ENCODE measurements at places on chromosomes 2 and 18. TPM values are rescaled to one million over a fixed set of nuclear protein-coding genes. Genes with fewer than 3 reads are reported as not detected.
A peak's percentile ranks its signal among the peaks of the same experiment; 100 is the strongest.

DNA sequence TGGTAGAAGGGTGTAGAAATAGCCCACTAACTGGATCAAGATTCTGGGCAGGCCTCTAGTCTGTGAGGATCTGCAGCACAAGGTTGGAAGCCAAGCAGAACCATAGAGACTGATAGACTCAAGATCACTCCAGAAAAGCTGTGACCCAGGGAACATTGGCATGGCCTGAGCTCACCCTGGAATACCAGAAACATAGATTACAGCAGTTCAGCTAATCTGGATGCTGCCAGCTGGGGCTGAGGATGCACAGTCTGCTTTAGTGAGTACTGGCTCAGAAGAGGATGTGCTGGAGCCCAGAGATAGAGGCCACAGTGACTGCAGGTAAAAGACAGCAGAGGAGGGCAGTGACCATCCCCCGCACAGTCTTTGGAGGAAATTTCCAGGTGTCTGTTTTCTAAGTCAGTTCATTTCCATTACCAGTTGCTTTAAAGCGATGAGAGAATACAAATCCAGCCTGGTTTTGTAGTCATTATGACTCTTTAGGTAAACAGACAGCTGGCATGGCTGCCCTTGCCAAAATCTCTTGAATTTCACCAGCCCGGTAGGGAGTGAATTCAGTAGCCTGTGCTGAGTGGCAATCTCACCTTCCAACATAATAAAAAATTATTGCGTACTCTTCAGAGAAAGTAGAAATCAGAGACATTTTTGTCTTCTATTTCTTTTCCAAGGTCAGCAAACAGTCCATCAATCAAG is 119.2 kb downstream of the ANTXR1 start:
- no peak for DNase-seq
- peak overlapping the region; percentile 40 for H3K27ac ChIP-seq
- peaks cover 31% of the 10 kb centered on the region for H3K4me1 ChIP-seq
- H3K36me3 ChIP-seq: peaks cover 10% of the 10 kb centered on the region
- no peaks in the 10 kb centered on the region for H3K27me3 ChIP-seq

DNA sequence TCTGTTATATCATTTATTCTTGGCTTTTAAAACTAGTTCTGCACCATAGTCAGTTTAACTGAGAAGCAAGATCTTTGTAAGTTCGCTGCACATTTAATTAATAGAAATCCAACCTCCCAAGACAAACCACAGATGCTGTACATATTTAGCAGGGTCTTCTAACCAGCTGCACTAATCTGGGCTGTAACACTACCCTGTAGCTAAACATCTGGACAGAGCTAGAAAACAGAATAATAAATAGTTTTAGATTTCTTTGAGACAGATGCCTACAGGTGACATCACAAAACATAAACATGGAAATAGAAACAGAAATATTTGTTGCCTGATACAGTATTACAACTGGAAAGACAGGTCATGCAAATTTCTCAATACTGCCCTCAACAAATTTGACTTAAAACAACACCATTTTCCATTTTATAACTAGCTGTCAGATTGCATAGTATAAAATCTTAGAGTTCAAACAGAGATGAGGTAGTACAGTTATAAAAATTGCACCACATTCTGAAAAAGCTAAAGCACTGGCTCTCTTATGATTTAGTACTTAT is 315.1 kb downstream of the NR4A2 start:
- no peak overlapping the region for H3K27ac ChIP-seq
- no peak for DNase-seq
- no peaks in the 10 kb centered on the region for H3K27me3 ChIP-seq
- no peaks in the 10 kb centered on the region for H3K4me1 ChIP-seq
- no peaks in the 10 kb centered on the region for H3K36me3 ChIP-seq
- H3K4me3 ChIP-seq: no peak overlapping the region

DNA sequence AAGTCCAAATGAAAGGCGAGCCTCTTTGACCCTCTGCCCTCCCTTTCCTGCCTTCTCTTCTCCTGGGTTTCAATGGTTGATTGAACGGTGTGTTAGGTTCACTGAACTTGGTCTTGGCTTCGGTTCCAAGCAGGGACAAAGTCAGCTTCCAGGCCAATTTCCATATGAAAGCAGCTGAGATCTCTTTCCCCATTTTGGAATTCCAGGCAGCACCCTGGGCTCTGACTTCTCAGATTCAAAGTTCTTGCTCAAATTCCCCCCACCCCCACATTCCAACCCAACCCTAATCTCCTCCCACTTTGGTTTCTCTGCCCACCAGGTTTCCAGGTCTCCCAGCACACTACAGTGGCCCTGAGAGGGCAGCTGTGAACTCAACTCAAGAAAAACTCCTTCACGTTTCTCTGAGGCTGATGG is 231.0 kb downstream of the INSIG2 start:
- DNase-seq: no peak
- no peaks in the 10 kb centered on the region for H3K27me3 ChIP-seq
- peaks cover 3% of the 10 kb centered on the region for H3K4me1 ChIP-seq
- no peak overlapping the region for H3K4me3 ChIP-seq
- H3K27ac ChIP-seq: no peak overlapping the region
- H3K36me3 ChIP-seq: no peaks in the 10 kb centered on the region

DNA sequence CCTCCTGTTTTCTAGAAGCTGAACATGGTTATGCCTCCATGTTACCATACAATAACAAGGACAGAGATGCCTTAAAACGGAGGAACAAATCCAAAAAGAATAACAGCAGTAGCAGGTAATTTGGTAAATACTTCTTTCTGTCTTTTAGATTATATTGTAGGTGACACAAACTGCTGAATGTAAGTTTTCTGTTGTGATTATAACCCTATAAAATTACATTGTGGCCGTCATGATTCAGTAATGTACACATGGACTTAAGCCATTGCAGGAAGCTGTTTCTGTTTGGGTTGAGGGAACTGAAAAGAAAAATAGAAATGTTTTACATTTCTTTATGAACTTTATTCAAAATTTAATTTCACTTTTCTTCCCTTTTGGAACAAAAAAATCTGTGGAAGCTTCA is 1.2 kb downstream of the MXD1 start:
- H3K27ac ChIP-seq: peak overlapping the region; percentile 98
- no peak for DNase-seq
- peaks cover under 1% of the 10 kb centered on the region for H3K36me3 ChIP-seq
- peaks cover 50% of the 10 kb centered on the region for H3K4me1 ChIP-seq
- H3K27me3 ChIP-seq: no peaks in the 10 kb centered on the region

- H3K27ac ChIP-seq: peak overlapping the region; percentile 64
- DNase-seq: no peak
- no peak overlapping the region for H3K4me3 ChIP-seq
These were observed 630.1 kb upstream of the PIK3C3 start for GRCh38 chr18:41324934-41325333.

DNA sequence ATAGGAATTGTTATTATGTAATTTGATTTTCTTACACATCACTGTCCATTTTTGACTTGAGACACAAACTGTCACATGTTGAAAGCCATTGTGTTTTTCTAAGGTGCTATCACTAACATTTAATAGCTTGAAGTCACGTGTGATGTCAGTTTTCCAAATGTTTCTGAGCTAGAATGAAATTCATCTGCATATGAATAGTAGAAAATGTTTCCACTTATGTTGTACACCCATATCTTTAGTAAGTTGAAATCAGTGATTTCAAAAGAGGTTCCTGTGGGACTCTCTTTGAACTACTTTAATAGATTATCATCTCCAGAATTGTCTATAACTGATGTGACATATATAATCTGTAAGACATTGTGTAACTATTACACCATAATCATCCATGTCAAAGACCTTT is 27.8 kb downstream of the ABCG5 start:
- no peaks in the 10 kb centered on the region for H3K4me1 ChIP-seq
- peaks cover 63% of the 10 kb centered on the region for H3K36me3 ChIP-seq
- no peaks in the 10 kb centered on the region for H3K27me3 ChIP-seq
- H3K27ac ChIP-seq: no peak overlapping the region
- no peak for DNase-seq

- H3K27me3 ChIP-seq: no peaks in the 10 kb centered on the region
- DNase-seq: no peak
- H3K36me3 ChIP-seq: no peaks in the 10 kb centered on the region
- no peak overlapping the region for H3K4me3 ChIP-seq
These were observed 459.2 kb upstream of the ACVR2A start for GRCh38 chr2:147385600-147385999.

DNA sequence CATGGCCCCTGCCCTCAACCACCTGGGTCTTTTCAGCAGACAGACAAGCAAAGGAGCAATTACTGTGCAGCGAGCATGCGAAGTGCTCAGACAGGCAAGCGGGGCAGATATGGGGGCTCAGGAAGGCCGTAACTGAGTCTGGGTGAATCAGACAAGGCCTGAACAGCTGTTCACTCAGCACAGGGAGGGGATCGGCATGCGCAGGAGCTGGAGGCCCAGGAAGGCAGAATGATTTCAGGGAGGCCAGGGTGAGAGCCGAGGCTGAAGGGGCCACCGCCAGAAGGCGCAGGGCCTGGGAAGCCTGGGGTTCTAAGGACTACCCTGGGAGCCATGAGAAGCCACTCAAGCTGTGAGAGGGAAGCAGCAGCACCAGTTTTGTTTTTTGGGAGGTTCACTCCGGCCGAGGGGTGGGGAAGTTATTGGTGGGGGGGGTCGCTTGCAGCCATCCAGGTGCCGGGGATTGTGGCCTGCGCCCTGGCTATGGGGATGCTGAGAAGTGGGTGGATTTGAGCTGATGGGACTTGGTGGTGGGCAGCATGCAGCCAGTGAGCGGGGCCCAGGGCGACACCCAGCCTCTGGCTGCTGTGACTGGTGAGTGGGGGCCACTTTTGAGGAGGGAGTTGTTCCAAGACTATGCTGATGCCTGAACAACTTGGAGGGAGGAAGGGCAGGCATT is 132.2 kb downstream of the TSN start:
- no peaks in the 10 kb centered on the region for H3K4me1 ChIP-seq
- no peaks in the 10 kb centered on the region for H3K27me3 ChIP-seq
- no peak for DNase-seq
- H3K36me3 ChIP-seq: no peaks in the 10 kb centered on the region
- no peak overlapping the region for H3K27ac ChIP-seq

Gene LOXHD1
- not detected for total RNA-seq

Gene DYNAP
- total RNA-seq: 25.1 TPM

Gene PSMA8
- not detected for total RNA-seq
